ENCODE measurements at places on chromosomes 6 and 20.

DNA sequence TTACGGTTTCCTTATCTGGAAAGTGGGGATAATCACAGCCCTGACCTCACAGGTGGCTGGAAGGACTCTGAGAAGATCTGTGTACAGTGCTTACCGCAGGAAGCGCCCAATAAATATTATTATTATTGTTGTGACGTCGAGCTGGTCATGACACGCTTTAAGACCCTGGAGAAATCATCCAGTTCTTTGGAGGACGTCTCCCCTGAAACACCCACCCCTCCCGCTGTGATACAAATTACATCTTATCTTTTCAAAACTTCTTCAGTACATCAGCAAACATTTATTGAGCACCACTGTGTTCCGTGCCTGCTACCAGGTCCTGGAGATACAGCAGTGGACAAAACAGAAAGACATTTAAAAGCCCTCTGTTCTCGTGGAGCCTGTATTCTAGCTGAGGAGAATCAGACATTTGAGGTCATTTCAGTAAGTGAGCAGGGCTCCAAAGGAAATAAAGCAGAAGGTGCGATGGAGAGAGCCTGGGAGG lies 118.7 kb downstream of the CEBPB start:
- no peak for DNase-seq

GRCh38 chr6:139730340-139730974 lies 356.0 kb upstream of the CITED2 start:
- DNase-seq, result no peak

GRCh38 chr6:54900666-54901065 lies 54.1 kb downstream of the FAM83B start:
- no peak for DNase-seq

GRCh38 chr20:37366743-37367142 lies 20.8 kb downstream of the SRC start:
- DNase-seq, result no peak

DNA sequence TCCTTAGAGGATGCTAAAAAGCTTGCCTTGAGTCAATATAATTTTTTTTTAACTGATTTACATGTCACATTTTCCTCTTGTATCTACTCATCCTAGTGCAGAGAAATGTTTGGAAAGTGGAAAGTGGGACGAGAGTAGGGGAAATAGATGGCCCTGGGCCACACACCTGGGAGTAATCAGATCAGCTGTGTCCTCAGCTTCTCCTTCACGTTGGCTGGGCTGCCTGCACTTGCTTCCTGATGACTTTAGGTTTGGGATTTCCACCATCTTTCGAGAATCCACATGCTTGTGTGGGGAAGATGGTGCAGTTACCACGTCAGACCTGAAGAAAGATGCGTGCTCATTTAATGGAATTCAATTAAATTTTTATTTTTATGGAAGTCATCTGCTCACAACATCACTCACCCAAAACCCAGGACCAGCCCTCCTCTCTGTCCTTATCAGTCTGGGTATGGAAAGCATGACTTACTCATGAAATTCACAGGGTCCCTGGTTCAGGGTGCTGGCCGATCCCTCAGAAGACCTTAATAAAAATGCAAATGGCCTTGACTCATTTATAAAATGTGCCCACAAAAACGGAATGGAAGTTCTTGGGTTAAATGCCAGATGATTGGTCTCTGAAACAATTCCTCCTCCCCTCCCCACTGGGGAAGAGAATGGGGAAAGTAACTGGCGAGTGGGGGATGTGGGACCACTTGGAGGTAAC lies 74.5 kb upstream of the TIAM2 start:
- no peak for DNase-seq

- no peak for DNase-seq
These were observed 631.1 kb downstream of the COL12A1 start for GRCh38 chr6:74574794-74575193.

- DNase-seq, result no peak
These were observed 84.7 kb upstream of the RNF24 start for GRCh38 chr20:4099905-4100675.

DNA sequence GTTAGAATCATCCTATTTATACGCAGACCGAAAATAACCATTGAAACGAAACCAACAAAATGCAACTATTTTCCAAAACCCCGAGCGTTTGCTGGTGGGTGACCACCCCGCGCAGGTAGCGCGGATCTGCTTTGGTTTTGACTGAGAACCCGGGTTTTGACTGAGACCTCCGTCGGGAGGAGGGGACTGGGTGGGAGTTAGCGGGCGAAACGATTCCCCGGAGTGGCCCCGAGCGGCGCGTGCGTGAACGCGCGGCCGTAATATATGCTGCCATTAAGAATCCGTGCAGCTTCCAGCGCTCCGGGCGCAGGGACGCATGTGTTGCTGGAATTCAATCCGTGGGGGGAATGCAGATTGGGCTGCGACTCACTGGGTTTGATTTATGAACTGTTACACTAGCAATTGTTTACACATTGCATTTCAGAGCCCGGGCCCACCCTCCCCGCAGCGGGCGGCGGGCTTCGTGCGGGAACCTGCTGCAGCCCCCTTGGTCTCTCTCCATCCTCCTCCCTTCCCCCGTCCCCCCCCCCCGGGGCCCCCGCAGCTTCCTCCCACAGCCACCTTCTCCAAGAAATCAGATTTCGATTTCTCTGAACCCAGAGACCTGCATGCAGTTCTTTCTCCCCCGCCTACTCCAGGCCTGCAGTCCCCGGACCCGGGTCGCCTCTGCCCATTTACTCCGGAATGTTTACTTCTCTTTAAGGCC lies 9.9 kb downstream of the NRN1 start:
- DNase-seq, result no peak

DNA sequence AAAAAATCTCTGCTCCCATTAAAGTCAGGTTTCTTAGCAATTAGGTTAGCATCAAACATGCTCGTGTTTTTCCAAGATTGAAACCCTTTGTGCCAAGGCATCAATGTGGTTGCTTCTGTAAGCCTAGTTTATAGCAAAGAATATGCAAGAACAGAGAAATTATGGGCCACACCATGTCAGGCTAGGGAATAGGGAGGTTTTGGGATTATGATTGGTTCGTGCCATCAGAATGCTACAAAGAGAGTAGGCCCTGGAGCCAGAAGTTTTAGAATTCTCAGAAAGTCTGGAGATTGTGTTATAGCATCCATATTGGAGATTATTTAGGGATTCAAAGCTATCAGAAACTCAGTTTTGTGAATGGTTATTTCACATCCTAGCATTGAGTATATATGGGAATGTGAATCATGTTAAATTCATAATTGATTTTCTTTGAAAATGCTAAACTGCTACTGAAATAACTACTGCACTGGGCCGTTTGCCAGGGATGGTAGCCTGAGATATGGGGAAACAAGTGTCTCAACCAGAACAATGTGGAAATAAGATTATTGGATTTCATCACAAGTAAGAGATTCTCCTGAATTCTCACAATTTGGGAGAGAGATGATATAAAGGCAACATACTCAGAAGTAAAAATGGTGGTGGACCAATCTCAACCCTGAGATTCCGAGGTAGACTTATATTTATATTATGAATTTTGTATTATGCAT lies 45.3 kb downstream of the ZNF292 start:
- DNase-seq, result no peak

DNA sequence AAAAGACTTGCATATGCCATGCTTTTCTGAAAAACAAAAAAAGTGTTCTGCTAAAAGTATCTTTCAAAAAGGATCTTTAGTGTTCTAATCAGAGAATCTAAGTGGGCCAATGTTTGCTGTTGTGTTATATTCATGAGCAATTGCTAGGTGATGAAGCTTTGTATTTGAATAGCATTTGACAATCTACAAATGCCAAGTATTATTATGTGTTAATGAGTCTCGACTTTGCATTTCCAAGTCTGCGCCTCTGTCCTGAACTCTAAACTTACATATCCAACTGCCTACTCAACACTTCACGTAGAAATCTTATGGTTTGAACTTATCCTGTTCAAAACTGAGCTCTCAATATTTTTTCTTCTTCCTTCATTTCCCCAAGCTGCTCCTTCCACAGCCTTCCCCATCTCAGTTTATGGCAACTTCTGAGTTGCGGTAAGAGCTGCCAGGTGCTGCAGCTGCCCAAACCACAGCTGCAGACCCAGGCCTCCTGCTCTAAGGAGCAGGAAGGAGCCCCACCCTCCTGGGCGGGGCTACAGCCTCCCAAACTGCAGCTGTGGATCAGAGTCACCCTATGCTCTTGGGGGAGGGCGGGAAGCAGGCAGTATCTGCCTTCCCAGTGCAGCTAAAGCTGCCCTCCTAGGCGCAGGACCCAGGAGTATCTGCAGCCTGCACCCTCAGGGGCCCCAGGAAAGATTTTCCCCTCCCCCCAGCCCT lies 16.7 kb upstream of the MAK start:
- no peak for DNase-seq

- DNase-seq, result no peak
These were observed 36.9 kb upstream of the CCDC28A start for GRCh38 chr6:138736640-138737039.

DNA sequence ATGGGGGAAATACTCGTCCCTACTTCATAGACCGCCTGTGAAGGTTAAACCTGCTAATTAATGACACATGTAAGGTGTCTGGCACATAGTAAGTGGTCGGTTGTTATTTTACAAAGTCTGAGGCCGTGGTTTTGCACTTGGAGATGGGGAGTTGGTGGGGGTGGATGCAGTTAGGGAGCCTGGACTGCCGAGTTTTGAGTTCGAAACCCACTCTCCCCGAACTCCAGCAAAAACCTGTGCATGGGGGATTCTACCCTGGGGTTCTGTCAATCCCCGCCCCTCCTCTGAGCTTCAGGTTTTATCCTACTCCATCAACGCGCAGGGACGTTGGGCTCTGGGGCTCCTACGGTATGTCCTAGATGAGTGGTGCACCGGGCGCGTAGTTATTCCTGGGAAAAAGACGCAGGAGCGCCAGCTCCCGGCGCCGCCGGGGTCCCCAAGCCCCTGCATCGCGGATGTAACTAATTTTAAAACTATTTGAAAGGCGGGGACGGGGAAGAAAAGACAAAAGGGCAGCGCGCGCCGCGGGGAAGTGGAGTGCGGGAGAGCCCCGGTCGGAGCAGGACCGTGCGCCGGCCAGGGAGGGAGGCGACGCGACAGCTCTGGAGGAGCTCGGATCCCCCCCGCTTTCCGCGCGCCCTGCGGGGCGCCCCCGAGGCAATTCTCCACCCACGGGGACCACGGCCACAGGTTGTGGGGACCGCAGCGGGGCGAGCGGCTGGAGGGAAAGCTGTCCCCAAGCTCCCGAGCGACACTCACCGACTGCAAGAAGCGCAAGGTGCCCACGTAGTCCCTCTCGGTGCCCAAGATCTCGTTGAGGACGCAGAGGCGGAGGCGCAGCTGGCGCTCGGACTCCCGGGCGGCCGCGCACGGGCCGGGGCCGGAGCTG lies 672 bp downstream of the PREX1 start:
- no peak for DNase-seq

DNA sequence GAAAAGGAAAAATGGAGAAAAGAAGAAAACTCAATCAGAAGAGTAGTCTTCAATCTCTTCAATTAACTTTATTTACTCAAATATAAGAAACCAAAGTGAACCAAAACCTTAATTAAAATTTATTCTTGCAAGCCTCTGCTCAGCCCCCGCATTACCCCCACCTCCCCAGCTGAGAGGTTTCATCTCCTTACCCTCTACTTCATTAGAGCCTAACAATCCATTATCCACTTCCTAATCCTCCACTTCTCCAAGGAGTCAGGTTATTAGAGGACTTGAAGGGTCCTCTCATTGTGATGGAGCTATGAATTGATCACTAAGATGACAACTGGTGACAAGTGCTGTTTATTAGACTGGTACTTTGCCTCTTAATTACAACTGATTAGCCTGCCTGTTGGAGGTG lies 956.5 kb downstream of the TFAP2A start:
- no peak for DNase-seq

DNA sequence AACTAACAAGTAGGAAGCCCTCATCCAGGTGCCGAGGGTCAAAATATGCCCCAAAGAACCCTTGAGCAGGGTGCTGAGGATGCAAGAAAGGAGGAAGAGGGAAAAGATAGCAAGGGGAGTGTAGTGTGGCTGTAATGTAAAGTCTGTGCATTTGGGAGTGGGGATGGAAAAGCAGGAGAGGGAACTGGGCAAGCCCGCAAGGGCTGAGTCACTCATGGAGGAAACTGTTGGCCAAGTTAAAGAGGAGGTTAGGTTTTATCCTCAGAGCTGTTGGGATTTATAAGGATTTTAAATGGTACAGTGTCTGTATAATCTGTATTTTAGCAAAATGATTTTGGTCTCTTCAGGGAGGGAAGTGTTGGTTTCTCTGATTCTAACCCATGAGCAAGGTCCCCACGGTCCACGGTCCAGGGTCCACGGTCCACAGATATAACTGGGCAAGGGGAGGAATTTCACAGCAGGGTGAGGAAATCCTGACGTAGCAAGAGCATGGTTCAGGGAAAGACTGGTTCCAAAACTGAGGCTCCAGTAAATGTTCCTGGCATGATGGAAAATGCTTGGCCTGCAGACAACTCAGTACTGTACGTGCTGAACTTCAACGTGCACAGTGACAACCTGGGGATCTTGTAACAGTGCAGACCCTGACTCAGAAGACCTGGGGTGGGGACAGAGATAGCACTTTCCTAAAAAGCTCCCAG lies 759.8 kb downstream of the PTPRT start:
- DNase-seq, result no peak

GRCh38 chr20:63117151-63117550 lies 98.8 kb downstream of the YTHDF1 start:
- DNase-seq, result no peak

GRCh38 chr6:139028658-139029469 lies at the start of gene ABRACL:
Gene ABRACL (plus strand): TSS chr6:139028745. CDS start chr6:139034161, 5,416 bp downstream.
- DNase-seq, result peak; percentile 77

- DNase-seq, result no peak
These were observed 57.9 kb upstream of the DACT2 start for GRCh38 chr6:168377484-168377855.

- no peak for DNase-seq
These were observed 1.1 kb downstream of the TBP start for GRCh38 chr6:170555305-170555704.

DNA sequence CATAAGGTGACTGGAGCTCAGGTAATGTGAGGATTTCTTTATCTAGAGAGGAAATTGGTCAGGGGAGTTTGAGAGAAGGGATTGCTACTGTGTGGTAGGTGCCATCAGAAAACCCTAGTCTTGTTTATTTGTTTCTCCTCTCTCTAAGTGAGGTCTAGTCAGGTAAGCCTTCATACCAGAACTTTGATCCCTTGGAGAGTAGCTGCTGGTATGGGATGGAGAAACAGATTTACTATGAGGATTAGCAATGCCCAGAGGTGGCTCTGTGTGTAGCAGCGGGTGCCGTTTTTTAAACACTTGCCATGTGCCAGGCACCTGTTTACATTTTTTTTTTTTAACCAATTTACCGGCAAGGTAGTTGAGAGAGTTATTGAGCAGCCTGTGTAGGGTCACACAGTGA lies 19.5 kb downstream of the CMTR1 start:
- DNase-seq, result no peak

DNA sequence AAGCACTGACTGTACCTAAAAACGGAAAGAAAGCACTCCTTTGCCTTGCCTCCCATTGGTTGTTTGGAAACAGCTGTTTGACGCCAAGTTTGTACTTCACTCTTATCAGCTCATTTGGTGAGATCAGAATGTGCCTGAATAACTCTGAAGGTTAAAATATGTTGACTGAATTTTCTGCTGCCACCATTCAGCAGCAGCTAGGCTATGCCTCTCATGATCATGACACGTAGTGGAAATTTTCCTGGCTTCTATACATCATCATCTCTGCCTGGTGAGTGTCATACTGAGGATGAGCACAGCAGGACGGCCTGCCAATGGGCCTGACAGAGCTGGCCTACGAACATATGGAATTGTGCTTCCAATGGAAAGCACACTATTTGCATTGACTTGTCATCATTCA lies 704.9 kb upstream of the CITED2 start:
- no peak for DNase-seq

Measured in left lobe of liver (tissue), 2 donors.